ENCODE measurements at places on chromosomes 5 and 9.

GRCh38 chr5:152380415-152381123, 24.5 kb downstream of the NMUR2 start:
- DNase-seq, result no peak

DNA sequence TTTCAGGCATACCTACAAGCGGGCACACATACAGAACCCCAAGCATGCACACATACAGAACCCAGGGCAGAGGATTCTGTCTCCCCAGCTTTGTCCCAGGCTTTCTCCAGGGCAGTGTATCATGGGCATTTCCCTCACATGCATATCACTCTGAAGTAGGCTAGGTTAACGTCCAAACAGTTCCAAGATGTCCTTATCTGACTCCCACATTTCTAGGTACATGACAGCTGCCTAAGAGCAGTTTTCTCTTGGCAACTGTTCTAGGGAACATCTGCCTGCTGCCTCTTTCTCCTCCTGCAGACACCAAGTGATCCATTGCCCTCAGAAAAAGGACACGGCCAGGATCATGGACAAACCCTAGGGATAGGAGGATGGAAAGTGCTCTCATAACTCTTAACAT, 84.9 kb upstream of the NR3C1 start:
- no peak for DNase-seq

DNA sequence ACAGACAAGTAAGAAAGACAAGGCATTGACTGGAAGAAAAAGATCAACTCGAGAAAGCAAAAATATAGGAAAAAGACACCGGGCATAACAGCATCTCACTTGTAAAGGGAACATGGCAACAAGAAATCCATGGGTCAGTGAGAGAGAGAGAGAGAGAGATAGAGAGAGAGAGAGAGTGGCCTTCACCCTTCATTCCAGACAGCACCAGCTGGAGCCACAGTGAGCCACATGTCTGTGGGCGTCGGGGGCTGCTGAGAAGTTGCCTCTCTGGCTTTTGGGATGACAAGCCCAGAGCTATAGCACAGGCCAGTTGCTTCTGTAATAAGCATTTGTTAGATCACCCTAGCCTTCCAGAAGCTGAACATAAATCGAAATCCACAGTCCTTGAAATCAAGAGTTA, 20.3 kb upstream of the ENC1 start:
- DNase-seq, result no peak

DNA sequence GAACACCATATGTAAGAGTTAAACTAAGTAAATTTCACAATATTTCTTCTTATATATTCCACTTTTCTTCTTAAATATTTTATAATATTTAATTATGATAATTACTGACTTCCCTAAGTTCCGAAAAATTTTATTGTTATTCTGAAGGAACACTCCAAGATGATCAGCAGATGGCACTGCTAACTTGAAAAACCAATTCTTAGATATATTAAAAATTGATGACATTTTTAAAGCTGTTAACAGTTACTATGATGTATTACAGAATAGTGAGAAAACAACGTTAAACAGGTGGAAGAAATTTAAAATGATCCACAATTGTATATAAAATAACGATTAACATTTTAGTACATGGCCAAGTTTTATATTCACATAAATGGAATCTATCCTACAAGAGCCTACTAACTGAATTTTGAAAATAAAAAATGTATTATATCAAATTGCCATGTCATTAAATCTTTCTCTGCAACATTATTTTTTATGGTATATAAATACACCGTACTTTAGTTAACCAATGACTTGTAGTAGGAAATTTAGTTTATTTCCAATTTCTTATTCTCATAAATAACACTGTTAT, 30.1 kb upstream of the MUSK start:
- DNase-seq, result peak; percentile 64

DNA sequence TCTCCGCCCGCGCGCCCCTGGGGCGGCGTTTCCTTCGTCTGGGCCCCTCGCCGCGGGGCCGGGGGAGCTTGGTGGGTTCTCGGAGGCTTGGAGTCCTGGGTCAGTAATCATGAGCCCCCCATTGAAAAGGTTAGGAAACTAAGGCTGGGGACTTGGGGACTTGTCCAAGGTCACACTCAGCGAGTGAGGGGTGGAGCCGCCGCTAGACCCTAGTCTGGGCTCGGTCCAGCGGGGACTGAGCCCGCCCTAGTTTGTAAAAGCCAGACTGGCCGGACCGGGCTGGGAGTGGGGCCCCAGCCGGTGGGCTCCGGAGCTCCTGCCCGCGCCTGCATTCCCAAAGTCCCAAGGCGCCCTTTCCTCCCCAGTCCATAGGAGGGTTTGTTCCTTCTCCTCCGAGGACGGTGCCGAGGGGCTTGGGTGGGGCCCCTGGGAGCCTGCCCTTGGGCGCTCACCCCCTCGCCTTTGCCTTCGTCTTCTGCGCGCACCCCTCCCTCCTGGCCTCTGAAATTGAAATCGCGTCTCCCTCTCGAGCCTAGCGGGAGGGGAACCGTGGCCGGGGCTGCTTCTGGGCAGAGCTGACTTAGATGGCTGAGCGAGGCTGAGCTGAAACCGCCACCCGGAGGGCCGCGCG, 995 bp downstream of the OLFM1 start:
- no peak for DNase-seq

GRCh38 chr9:113532809-113533190, 69.3 kb downstream of the RGS3 start:
- DNase-seq, result no peak

GRCh38 chr5:149497357-149497756, 53.9 kb downstream of the CSNK1A1 start:
- DNase-seq, result peak; percentile 91

- DNase-seq, result no peak
Measured at GRCh38 chr5:160097991-160098390, 21.3 kb downstream of the PWWP2A start.

GRCh38 chr5:20231040-20231439, 243.0 kb upstream of the CDH18 start:
- peak; percentile 7 for DNase-seq

GRCh38 chr9:14262827-14263226, 51.1 kb downstream of the NFIB start:
- DNase-seq, result no peak
